Breast epithelium (tissue), 4 donors: ENCODE measurements at places on chromosomes 3 and 15. TPM values are rescaled to one million over a fixed set of nuclear protein-coding genes. Genes with fewer than 3 reads are reported as not detected.

- DNase-seq, result no peak
Observed at GRCh38 chr3:30146978-30147377, 459.4 kb upstream of the TGFBR2 start.

DNA sequence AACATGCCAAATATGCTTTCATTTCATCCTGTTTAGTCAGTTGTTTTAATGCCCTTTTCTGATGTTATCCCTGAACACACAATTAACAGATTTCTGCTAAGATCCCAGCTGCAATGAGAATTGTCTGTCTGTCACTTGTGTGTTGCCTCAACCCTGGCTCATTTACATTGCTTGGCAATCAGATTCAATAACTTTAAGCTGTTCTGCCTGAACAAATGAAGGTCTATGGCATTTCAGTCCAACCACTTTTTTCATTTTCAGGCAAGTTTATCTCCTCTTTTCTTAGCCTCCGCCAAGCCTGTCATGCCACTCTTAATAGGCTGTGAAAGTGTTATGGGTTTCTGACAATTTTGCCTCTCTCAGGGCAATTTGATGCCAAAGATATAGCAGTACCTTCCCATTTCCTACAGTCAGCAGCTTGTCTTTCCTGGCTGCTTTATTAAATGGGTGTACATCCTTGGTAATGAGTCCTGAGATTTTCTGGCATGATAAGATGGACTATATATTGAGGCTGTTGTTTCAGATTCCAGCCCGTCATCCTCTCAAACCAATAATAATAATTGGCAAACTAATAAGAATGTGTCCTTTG lies 68.7 kb upstream of the ADAMTS9 start:
- DNase-seq, result no peak

DNA sequence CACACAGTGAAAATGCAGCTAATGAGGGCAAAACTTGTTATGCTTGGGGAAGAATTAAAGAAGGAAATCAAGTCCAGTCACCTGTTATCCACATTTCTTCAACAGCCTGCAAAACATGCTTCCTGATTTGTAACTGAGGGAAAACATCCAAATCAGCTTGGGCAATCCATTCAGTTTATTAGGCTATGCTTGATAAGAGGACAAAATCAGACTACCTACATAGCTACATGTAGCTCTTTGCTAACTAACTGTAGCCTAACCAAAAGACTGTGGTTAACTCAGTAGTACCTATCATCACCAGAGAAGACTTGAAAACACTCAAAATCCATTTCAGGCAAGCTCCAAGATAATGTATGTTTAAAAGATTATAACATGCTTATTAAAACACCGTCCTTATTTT lies 436.4 kb downstream of the SHQ1 start:
- no peak for DNase-seq

DNA sequence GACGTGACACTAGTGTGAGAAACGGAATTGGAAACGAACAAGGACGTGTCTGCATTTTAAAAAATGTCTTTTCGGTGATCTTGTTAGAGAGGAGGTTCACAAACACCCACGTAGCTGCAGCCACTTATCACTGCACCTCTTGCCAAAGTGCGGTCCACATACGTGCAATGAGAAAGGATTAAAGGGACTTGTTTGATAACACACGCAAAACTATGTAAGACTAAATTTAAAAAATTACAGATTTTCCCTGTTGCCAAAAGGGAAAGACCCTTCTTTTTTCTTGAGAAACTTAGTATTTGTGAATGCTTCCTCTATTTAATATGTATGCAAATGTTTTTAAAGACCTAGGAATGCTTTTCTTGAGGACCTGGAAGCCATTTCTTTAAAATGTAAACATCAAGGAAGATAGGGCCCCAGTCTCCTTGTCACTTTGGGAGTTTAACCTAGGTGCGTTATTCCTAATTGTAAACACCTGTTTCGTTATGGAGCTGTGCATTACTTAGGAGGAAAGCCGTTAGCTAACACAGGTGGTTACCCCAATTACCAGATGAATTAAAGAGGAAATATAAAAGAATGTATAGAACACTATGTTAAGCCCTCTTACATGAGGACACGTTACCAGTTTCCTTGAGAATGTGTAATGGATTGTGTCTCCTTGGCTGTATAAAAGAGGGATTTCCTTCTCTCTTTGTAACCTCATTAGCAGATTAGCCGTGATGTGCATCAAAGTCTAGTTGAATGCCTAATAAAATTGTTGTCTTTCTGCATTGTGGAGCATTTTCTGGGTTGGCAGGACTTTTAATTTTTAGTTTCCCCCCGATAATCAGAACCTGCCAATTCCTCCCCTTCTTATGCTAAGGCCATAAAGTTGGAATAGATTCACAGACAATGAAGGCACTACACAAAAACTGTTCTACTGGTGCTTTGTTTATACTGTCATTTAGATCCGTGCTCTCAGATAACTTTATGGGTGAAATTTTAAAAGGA lies 1.0 kb downstream of the LEKR1 start:
- DNase-seq, result no peak

GRCh38 chr15:36769098-36769497 lies 189.7 kb downstream of the CDIN1 start:
- no peak for DNase-seq

DNA sequence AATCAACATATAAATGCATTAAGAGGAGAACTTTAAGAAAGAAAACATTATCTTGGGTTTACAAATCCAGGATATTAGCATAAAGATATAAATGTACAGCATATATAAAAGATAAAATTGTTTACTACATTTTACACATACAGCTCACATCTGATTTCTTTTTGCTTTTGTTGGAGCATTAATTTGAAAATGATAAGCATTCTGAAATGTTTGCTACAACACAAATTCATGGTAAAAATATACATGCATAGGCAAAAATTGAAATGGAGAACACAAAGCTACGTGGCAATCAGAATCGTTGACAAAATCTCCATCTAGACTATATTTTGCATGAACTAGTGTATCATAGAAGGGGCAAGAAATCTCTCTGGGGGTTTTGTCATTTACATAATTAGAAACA lies 159.1 kb downstream of the TIGIT start:
- no peak for DNase-seq

DNAH1 gene
- total RNA-seq, result 7.5 TPM

TMIE gene
- total RNA-seq, result not detected

DNA sequence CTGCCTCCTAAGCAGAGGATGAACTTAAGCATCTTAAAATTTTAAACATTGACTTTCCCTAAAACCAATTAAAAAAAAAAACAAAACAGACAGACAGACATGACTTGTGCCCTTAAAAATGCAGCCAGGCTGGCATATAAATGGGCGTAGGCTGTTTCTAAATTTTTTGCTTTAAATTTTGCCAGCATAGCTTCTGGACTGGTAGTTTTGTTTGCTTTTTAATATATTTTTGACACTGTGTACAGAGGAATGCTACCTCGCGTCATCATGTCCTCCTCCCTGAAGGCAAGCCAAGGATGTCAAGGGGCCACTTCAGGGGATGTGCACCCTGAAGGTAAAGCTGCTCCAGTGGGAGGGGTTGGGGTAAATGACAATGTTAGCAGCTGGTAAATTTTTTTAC lies 134.8 kb downstream of the PGPEP1L start:
- DNase-seq, result no peak

DNA sequence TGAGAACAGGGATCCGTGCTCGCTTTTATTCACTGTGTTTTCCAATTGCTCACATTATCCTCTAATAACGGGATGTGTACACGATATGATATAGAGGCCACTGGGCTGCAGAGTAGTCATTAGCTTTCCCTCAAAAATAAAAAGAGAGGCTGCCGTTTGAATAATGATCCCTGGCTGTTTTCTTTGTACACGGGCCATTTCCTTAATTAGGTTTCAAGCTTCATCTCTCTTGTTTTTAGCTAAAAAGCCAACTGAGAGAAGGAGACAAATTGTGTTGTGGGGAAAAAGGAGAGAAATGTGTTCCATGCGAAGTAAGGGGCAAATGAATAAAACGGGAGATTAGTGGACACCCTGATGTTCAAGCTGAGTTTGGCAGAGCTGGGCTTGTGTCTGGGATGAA lies 174.2 kb downstream of the CACNA2D3 start:
- no peak for DNase-seq

C3orf22 gene
- not detected for total RNA-seq

- no peak for DNase-seq
Observed at GRCh38 chr3:102531686-102532085, 96.9 kb downstream of the ZPLD1 start.

DNA sequence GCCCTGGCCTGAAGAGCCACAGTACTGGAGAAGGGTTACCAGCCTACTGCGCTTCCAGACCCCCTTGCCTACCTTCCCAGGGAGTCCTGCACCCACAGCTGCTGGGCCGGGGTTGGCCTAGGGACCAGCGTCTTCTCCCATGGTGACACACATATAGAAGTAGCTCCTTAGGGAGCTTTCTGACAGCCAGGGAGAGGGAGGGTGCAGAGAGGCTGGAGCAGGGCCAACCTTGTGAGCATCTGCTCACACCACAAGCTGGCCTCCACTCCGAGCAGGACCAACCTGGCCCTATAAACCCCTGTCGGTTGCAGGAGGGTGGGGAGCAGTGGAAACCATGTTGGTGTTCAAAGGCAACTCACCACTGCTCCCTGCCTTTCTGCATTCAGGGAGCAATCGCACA lies 35.2 kb downstream of the SRPRB start:
- no peak for DNase-seq

- no peak for DNase-seq
Observed at GRCh38 chr15:33086500-33087121, 107.9 kb downstream of the FMN1 start.

DNA sequence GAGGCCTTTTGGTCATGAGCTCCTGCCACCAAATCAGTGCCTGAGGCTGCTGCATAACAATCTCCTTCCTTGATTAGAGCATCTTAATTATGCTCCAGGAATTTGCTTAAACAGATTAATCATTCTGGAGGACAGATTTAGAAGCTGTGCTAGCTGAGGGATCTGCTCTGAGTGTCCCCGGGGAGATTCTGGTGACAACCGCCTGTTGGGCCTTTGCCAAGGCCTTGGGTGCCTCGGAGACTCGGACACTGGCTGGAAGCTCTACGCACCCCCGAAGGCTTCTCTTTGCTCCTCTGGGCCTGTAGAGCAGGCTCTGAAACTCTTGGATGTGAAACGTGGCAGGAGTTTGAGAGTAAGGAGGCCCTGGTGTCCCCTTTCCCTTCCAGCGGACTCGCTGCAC lies 264.1 kb downstream of the CD47 start:
- no peak for DNase-seq

TICRR gene
- not detected for total RNA-seq
